ENCODE measurements at places on chromosomes 5 and 9. TPM values are rescaled to one million over a fixed set of nuclear protein-coding genes. Genes with fewer than 3 reads are reported as not detected.

PCDHA11 gene
- total RNA-seq, result not detected

ADAMTS12 gene
- total RNA-seq, result not detected

ENG gene
- 13.1 TPM for total RNA-seq

ORM2 gene
- not detected for total RNA-seq

CARTPT gene
- not detected for total RNA-seq

UBE2QL1 gene
- total RNA-seq, result 0.10 TPM

KLHL9 gene
- 18.0 TPM for total RNA-seq

SIT1 gene
- 210 TPM for total RNA-seq

- no peak for DNase-seq
Observed at GRCh38 chr5:55816342-55816741, 34.8 kb upstream of the IL31RA start.

GRCh38 chr5:39453606-39454005 is 28.8 kb upstream of the DAB2 start:
- no peak for DNase-seq

DNA sequence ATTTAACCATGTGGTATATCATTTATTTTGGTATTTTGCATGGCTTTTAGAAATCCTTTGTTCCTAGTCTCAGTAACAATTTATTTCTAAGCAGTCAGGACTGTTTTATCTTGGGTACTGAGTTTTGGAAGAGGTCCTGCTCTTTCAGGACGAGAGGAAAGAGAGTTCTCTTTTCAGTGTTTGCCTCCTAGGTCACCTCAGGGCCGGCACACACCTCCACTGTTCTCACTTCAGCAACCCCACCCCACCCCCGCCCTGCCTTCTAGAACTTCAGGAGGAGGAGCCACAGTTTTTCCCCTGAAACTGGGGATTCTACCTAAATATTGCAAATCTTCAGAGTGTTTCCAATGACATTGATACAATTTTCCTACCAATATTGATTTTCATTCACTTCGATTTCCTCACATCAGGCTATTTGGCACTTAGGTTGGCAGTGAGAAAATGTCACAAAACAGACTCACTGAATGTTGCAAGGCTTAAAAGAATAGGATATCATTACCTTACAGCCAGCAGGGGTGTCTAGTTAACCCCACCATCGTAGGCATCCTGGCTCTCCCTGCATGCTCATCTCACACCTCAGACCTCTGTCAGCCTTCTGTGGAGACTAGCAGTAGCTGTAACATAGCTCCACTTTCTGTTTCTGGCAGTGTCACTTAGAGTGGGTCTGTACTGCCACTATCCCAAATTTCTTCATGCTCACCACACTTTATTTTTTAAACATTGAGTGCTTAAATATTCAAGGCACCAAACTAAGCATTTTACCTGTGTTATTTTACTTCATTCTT is 5.4 kb downstream of the IGIP start:
- no peak for DNase-seq

- DNase-seq, result peak; percentile 33
Observed at GRCh38 chr5:149656576-149657182, 73.4 kb upstream of the PPARGC1B start.

DNA sequence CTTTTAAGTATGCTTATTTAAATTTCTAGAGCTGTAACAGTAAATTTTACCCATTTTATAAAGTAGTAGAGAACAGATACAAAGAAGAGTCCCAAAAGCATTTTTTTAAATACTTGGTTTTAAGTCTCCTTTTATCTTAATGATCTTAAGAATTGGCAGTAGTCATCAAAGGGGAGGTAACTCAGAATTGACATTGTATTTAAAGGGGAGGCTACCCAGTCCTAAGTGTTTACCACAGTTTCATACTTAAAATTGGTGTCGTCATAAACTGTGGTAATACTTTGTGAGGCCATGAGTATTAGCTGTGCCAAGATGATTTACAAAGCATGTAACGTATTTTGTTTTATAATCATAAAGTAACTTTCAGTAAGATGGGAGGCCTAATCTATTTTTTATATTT is 14.8 kb downstream of the SLC25A46 start:
- DNase-seq, result no peak

GRCh38 chr9:81512641-81513040 is 176.7 kb downstream of the TLE1 start:
- no peak for DNase-seq

- DNase-seq, result no peak
Observed at GRCh38 chr5:173916233-173916632, 28.1 kb downstream of the CPEB4 start.

DNA sequence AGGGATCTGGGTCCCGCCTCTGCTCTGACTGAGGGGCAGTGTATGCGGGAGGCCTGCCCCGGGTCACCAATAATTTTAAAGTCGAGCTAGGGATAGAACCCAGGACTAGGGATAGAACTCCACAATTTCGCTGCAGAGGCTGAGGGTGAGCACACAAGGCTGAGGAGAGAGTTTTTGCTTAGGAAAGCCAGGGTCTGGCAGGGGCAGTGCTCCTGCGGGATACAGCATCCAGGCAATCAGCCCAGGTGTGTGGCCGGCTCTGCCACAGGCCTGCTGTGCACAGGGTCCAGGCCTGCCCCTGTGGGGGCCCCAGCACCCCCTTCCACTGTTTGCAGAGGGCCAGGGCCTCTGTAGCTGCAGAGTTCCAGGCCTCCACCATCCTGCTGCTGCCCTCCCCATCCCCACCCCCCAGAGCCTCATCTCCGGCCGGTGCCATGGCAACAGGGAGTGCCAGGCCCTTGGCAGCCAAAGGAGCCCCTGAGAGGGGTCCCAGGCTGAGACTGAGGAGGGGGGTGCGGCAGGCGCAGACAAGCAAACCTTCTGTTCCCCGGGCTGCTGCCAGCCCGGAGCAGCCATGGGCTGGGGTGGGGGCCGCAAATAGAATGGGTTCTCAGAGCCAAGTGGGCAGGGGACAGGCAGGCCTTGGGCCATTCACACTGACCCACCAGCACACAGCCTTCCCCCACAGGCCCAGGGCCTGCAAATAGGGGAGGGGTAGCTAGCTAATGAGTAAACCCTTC is 8.6 kb downstream of the PDGFRB start:
- DNase-seq, result no peak

DNA sequence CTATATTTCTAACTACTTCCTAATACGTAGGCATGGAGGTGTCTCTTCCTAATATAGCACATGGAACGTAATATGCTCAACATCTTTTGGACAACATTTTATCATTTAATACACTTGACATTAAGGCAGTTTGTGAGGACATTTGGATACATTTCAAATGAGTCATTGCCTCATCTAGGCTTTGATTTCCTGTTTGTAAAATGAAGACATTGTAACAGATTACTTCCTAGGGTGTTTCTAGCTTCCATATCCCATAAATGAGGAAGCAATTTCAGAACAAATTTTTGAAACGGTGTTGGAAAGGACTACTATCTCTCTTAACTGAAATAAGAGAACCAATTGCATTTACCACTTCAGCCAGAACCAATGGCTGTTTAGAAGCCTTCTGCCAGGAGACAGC is 38.7 kb downstream of the SLC28A3 start:
- DNase-seq, result no peak
